CD4-positive, alpha-beta T cell treated with Interleukin-2 at 100 ng/mL for 4 hours (primary cell): ENCODE measurements at places on chromosomes 5 and 9.
A peak's percentile ranks its signal among the peaks of the same experiment; 100 is the strongest.

- no peak for DNase-seq
These were observed 140.3 kb downstream of the MAT2B start for GRCh38 chr5:163645421-163646416.

- no peak for DNase-seq
These were observed 41.8 kb downstream of the NUP214 start for GRCh38 chr9:131167146-131167692.

DNA sequence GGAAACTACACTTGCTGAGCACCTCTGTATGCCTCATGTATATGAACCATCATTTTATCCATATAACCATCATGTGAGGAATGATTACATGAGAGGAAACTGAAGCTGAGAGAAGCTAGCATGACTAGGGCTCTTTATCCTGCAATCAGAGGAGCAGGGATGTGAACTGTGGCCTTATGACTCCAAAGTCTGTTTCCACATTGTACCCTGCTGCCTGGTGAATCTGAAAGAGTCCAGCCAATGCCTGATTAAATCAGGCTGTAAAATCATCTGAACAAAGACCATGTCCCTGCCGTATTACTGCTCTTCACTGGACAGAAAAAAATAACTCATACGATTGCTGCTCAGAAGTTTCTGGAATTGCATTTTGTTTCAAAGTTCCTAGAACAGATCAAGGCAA, 67.0 kb downstream of the LPAR1 start:
- DNase-seq, result no peak

DNA sequence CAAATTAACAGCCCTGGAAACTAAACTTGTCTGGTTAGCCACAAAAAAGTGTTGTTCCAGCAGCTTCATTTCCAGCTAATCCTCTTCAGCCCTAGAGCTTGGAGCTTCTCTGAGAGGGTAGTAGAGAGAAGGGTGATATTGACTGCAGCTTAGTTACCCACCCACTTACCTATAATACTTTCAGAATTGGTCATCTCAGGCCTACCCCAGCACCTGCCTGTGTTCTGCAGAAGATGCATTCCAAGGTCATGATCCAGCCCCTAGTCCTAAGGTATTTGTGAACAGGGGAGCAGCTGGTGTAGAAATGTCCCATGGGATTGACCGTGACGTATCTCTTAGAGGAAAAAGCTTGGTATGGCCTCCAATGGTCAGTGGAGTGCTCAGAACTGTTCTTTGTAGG, 289.0 kb downstream of the NR3C1 start:
- DNase-seq, result no peak

DNA sequence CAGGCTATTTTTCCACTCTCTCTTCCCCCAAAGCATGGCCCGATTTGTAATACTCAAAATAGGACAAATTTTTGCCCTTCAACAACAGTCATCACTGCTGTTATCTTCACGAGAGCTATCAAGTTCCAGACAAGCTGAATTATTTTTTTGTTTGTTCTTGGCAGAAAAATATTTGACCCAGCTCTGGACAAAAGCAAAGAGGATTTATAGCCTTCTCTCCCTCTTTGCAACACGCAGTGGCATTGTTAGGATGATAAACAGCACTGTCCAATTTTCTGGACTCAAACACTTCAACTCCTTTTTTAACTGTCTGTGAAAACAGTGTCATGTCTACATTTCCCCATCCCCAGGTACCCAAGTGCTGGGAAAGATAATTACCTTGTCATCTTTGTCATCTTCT, 160.3 kb downstream of the SLF1 start:
- no peak for DNase-seq

- DNase-seq, result no peak
These were observed 134.6 kb upstream of the TUT7 start for GRCh38 chr9:86488794-86489193.

GRCh38 chr5:68460147-68460798, 244.7 kb downstream of the PIK3R1 start:
- peak; percentile 80 for DNase-seq

DNA sequence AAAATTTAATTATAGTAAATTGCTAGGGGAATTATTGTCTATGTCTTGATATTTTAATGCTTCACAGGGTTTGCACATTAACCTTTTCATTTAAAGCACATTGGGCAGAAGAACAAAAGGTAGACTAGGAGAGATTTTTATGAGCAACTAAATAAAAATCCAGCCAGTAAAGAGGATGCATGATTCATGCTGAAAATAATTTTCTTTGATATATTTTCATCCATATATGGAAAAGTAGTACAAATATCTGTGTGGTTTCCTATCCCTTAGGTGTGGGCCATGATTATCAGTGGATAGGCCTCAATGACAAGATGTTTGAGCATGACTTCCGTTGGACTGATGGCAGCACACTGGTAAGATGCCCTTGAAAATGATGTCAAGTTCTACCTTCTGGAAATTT, 83.1 kb downstream of the VCAN start:
- DNase-seq, result no peak

- no peak for DNase-seq
These were observed 89.0 kb downstream of the RFX3 start for GRCh38 chr9:3436629-3437420.
